ENCODE measurements at places on chromosomes 4 and X. TPM values are rescaled to one million over a fixed set of nuclear protein-coding genes. Genes with fewer than 3 reads are reported as not detected.

The EPHA5 gene
- total RNA-seq, result not detected

DNA sequence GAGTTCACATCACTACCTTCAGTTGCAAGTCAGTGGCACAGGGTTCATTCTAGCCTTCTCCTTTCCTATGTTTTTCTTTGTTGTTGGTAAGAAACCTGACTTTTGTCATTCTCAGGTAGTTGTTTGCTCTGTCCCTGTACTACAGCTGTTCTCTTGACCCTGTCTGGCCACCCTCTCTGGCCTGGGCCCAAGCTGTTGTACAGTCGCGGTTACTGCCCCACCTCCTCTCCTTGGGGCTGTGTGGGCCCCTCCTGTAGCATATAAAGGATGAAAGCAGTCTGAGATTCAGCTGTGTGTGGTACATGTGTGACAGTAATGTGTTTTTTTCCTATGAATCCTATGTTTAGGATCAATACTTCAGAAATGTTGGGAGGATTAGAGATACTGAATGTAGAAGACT is 12.5 kb downstream of the MOB1B start:
- DNase-seq, result no peak

- no peak for DNase-seq
Measured at GRCh38 chr4:34972189-34972588, 1272.1 kb downstream of the ARAP2 start.

The CSAG1 gene
- total RNA-seq, result not detected

DNA sequence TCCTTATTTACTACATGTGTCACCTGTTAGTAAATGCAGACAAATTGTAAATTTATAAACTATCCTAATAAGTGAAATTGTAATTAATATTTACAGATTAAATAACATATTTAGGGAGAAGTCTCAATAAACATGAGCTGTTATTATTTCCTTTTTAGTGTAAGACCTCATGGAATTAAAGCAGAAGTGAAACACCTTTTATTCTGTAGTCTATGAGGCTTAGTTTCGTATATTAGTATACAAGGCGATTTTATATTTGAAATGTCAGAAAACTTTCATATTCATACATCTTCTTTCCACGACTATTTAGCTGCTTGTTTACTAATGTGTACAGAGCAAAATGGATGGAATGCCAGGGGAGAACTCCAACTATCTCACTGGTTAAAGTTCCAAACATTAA is 414.4 kb downstream of the ARHGAP24 start:
- no peak for DNase-seq

- DNase-seq, result no peak
Measured at GRCh38 chrX:109862433-109862832, 129.4 kb upstream of the ACSL4 start.

The FHDC1 gene
- 2.8 TPM for total RNA-seq

The GCNA gene
- not detected for total RNA-seq

The CXXC4 gene
- total RNA-seq, result 2.1 TPM

- no peak for DNase-seq
Measured at GRCh38 chr4:176478076-176478475, 158.3 kb downstream of the SPCS3 start.

DNA sequence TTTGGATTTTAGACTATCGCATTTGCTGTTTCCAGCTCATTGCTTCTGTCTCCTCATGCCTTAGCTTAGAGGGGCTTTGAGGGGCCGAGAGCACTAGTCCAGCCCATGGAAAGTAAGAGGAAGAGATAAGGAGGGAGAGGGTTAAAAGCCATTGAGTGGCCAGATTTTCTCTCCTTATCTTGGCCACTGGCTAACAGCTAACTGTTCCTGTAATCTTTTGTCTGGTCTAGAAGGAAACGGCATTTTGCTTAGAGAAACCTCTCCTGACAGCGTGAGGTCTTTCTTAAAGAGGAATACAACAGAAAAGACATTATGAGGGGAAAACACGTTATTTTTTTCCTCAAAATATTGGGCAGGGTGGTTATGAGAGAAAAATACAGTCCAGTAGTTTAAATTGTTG is 7.9 kb downstream of the GPR101 start:
- no peak for DNase-seq

DNA sequence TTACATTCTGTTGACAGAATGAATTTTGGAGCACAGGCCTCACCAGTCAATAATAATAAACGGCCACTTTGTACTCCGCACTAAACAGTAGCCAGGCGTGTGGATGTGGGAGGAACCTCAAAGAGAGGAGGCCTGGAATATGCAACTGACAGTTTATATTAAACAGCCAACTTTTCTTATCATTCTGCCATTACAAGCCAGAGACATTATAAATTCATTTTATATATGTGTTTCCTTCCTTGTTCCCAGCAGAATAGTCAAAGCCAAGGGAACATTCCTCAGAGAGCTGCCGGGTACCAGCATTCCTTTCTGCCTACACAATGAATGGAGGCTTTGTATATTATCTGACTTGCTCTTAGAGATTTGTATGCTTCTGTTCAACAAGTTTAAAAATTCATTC is 436.5 kb upstream of the FTHL17 start:
- DNase-seq, result no peak

- no peak for DNase-seq
Measured at GRCh38 chr4:82780752-82781231, 17.8 kb downstream of the SCD5 start.

The TCEAL2 gene
- total RNA-seq, result not detected
